ENCODE measurements at places on chromosomes 5 and 9.

DNA sequence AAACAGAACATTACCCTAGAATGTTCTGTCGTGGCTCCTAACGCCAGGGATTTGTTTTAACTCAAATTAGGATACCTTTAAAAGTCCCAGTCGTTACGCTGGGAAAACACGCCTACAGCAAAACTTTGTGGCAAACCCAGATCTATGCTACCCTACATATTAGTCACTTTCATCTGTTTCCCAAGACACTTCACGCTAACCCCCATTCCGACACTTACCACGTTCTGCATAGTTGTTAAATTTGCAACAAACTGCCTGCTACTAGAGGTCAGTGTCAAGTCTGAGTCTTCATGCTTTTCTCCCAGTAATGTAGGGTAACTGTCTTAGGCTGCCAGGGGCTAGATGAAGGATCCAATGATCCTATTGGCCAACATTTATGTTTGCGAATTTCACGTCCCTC, 140.3 kb downstream of the RASEF start:
- H3K4me3 ChIP-seq = no peak overlapping the region
- H3K36me3 ChIP-seq = no peaks in the 10 kb centered on the region
- no peaks in the 10 kb centered on the region for H3K4me1 ChIP-seq
- no peaks in the 10 kb centered on the region for H3K27me3 ChIP-seq

DNA sequence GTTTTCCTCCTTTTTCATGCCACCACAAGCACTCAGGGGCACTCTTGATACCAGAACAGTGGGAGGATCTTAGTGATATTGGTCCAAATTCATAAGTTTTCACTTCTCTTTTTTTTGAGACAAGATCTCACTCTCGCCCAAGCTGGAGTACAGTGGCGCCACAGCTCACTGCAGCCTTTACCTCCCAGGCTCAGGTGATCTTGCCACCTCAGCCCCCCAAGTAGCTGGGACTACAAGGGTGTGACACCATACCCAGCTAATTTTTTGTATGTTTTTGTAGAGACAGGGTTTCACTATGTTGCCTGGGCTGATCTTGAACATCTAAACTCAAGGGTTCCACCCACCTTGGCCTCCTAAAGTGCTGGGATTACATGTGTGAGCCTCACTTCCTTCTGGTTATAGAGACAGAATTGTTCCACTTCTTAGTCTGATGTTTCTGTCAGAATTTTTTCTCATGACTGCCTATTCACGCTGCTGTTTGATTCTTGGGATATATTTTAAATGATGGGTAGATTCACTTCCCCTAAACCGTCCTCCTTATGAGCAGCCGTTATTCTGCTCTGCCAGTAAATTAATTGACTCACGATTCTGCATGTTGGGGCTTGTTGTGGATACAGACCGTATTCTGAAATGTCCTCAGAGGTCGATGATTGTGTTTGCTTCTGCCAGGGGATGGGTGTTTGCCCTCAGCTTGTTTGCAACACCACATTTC, 30.8 kb downstream of the MTAP start:
- no peak overlapping the region for H3K27ac ChIP-seq
- no peaks in the 10 kb centered on the region for H3K27me3 ChIP-seq
- H3K4me1 ChIP-seq = peaks cover 62% of the 10 kb centered on the region

DNA sequence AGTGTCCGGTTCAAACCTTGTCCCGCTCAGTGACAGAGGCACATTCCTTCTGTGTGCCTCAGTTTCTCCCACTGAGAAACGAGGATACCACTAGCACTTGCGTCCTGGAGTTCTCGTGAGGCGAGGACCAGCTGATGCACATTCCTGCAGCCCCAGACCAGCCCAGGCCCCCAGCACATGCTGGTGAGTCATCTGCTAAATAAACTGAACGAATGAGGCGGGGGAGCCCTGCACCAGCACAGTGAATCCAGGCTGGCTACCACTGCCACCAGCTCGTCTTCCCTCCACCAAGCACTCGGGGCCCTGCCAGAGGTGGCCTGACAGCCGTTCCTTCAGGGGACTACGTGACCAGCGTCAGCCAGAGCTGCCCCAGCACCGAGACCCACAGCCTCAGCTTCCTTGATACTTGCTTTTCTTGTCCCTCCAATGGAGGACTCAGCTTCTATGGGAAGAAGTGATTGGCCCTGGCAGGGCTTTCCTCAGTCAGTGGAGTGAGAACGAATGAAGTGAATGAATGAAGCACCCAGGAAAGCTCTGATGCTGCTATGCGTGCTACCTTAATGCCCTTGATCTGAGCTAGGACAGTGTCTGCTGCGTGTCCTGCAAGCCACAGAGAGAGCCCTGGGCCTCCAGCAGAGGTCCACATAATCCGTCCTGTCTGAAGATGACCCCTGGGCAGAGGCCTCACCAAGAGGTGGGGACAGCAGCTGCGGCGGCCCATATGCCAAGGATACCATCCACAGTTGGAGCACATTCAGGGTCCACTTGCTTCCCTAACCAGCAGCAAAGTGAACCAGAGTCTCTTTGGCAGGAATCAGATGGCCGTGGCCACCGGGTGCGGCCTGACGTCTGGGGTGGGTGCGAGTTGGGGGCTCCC, 13.5 kb upstream of the BARX1 start:
- H3K4me1 ChIP-seq = no peaks in the 10 kb centered on the region
- H3K27ac ChIP-seq = no peak overlapping the region
- H3K4me3 ChIP-seq = no peak overlapping the region

DNA sequence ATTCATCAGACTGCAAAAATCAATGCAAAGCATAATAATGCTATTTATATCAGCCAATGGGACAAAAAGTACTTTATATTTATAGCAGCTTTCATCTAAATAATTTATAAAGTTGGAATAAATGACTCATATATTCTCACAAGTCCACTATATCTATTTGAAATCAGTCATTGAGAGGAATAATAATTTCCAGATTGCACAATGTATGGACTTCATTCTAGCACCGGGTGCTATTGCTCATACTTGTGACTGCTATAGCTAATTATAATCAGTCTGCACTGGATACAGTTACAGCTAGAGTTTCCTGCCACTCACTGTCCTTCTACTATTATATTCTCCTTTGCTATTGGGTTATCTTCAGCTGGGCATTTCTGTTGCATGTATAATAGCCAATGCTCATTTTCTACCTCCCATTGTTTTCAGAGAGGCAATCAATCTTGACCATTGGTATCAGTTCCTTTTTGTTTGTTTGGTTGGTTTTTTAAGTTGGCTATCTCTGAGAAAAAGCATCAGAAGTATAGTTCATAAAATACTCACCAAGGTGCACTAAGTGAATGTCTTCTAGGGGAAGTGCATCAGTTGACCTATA, 1.9 kb downstream of the CDH18 start:
- no peak overlapping the region for H3K4me3 ChIP-seq
- H3K36me3 ChIP-seq = no peaks in the 10 kb centered on the region
- DNase-seq = no peak

DNA sequence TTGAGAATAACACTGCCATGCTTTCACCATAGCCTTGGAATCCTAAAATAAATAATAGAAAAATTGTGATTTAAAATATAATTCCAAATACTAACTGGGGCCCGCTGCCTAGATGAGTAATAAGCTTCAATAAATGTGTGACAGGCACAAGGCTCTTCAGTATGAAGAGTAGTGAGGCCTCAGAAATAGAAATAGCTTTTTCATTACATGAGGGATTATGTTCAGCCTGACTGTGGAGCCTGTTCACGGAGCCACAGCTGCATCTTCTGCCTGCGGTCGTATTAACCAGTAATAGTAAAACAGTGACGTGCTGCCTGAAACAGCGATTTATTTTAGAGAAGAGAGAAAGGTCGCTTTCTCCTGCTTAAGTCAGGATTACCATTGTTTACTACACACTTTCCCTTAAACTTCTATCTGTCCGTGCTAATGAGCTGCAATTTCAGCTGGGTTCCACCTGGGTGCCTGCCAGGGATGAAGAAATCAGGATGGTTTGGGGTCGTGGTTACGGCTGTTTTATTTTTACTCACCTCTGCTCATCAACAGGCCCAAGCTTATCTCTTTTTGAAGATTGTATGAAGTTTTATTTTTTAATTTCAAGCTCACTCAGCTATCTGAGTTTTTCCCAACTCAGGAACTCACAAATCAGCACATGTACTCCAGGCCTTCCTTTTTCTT, 284.9 kb upstream of the WWC1 start:
- DNase-seq = no peak
- H3K27me3 ChIP-seq = no peaks in the 10 kb centered on the region
- H3K27ac ChIP-seq = no peak overlapping the region
- no peaks in the 10 kb centered on the region for H3K36me3 ChIP-seq

- H3K4me3 ChIP-seq = no peak overlapping the region
- peaks cover 45% of the 10 kb centered on the region for H3K4me1 ChIP-seq
- H3K27ac ChIP-seq = no peak overlapping the region
Measured at GRCh38 chr5:10756549-10756948, 4.5 kb downstream of the DAP start.

GRCh38 chr5:8350644-8351339, 481.8 kb downstream of the MTRR start:
- DNase-seq = no peak
- no peaks in the 10 kb centered on the region for H3K36me3 ChIP-seq
- no peaks in the 10 kb centered on the region for H3K4me1 ChIP-seq
- H3K4me3 ChIP-seq = no peak overlapping the region
- H3K27me3 ChIP-seq = no peaks in the 10 kb centered on the region
- H3K27ac ChIP-seq = no peak overlapping the region

DNA sequence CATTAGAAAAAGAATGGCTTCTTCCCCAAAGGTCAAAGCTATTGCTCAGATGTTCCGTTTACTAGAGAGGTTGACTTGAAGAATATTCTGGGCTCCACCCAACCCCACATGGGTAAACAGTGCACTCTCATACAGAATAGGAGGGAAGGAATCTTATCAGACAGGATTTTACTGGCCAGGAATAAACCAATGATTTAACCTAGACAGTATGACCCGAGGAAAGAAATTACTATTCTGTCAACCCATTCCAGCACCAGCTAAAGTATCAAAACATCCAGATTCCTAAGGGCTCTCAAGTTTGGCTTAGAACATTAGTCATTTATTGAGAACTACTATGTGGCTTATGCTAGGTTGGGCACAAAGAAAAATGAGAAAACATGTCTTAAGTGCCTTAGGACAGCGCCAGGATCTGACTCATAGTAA, 493.6 kb upstream of the KLF4 start:
- H3K27me3 ChIP-seq = no peaks in the 10 kb centered on the region
- no peak overlapping the region for H3K4me3 ChIP-seq
- no peaks in the 10 kb centered on the region for H3K4me1 ChIP-seq
- H3K27ac ChIP-seq = no peak overlapping the region
- DNase-seq = no peak

DNA sequence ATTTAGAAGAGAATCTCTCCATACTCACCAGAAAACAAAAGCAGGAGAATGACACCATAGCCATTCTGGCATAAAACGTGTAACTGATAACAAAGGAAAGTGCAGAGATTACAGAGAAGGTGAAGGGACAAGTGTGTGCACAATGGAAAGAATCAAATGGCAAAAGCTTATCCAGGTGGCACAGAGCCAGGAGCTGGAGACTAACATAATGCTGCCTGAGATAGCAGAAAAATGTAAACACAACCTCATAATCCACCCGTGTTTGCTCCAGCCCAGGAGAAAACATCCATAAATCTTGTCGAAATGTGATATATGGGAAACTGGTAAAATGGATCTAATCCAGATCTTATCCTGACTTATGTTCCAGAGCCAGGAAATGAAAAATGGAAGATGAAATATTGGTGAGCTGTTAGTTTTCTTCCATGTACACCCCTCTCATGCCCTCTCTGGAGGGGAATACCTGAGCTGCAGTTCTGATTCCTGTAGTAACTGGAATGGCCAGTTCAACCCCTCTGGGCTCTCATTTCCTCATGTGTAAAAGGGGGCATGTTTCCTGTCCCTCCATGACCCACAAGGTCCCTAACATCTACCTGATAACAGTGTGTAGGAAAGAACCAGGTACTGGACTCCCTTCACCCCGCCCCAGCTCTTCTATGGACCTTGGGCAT, 212.3 kb upstream of the DAPK1 start:
- no peaks in the 10 kb centered on the region for H3K4me1 ChIP-seq
- no peak overlapping the region for H3K27ac ChIP-seq
- no peaks in the 10 kb centered on the region for H3K36me3 ChIP-seq
- DNase-seq = no peak

GRCh38 chr9:102087141-102087540, 348.7 kb upstream of the GRIN3A start:
- H3K27me3 ChIP-seq = no peaks in the 10 kb centered on the region
- H3K4me3 ChIP-seq = no peak overlapping the region
- no peak overlapping the region for H3K27ac ChIP-seq
- no peak for DNase-seq
- H3K36me3 ChIP-seq = no peaks in the 10 kb centered on the region

- peak overlapping the region; percentile 90 for H3K4me3 ChIP-seq
- DNase-seq = peak; percentile 61
- no peaks in the 10 kb centered on the region for H3K27me3 ChIP-seq
- peaks cover 82% of the 10 kb centered on the region for H3K4me1 ChIP-seq
- H3K36me3 ChIP-seq = peaks cover 6% of the 10 kb centered on the region
Measured at GRCh38 chr5:35853631-35854030, 3.1 kb upstream of the IL7R start.

DNA sequence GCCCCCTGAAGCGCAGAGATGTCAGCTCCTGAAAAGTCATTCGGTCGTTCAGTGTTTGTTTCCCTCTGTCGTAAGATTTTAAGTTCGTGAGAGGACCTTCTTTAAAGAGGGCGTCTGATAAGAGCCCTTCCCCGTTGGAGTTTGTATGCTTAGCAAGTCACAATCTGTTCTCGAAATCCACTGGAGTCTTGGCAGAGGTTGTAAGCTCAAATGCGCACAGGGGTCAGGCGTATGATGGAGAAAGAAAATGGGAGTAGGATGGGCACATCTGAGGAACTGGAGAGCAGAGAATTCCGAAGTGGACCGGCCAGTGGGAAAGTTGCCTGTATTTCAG, 710 bp downstream of the HSD17B4 start:
- H3K36me3 ChIP-seq = peaks cover 9% of the 10 kb centered on the region
- peak overlapping the region; percentile 88 for H3K27ac ChIP-seq
- H3K27me3 ChIP-seq = peaks cover 7% of the 10 kb centered on the region
- H3K4me3 ChIP-seq = peak overlapping the region; percentile 93
- peaks cover 20% of the 10 kb centered on the region for H3K4me1 ChIP-seq
- DNase-seq = no peak

- no peak for DNase-seq
- H3K27ac ChIP-seq = no peak overlapping the region
- H3K4me3 ChIP-seq = no peak overlapping the region
- H3K27me3 ChIP-seq = peaks cover 17% of the 10 kb centered on the region
Measured at GRCh38 chr9:19782005-19782404, 6.8 kb downstream of the SLC24A2 start.

- H3K27me3 ChIP-seq = peaks cover 7% of the 10 kb centered on the region
- no peak overlapping the region for H3K4me3 ChIP-seq
- DNase-seq = no peak
- H3K4me1 ChIP-seq = peaks cover 33% of the 10 kb centered on the region
Measured at GRCh38 chr5:91329283-91329682, 53.8 kb downstream of the ARRDC3 start.

GRCh38 chr5:32387841-32388240, 56.7 kb downstream of the ZFR start:
- H3K36me3 ChIP-seq = peaks cover 48% of the 10 kb centered on the region
- H3K4me1 ChIP-seq = peaks cover 22% of the 10 kb centered on the region
- DNase-seq = no peak
- no peak overlapping the region for H3K4me3 ChIP-seq
- H3K27ac ChIP-seq = no peak overlapping the region
- H3K27me3 ChIP-seq = no peaks in the 10 kb centered on the region

Measured in activated T-helper 1 cell treated with anti-CD3 and anti-CD28 coated beads, Interleukin-12 subunit alpha, Interleukin-12 subunit beta, Interleukin-2, Interleukin-4 antibody, amounts not matched to agents 30 ng/mL and 10 ng/mL and 1 ng/mL, durations not matched to agents 14 hours and 24 hours and 36 hours (primary cell).